ENCODE measurements at places on chromosomes 6 and 20. TPM values are rescaled to one million over a fixed set of nuclear protein-coding genes. Genes with fewer than 3 reads are reported as not detected.

The LY6G6F gene
- not detected for total RNA-seq

The VGLL2 gene
- not detected for total RNA-seq

The PROCR gene
- 46.0 TPM for total RNA-seq

The PRDM13 gene
- not detected for total RNA-seq

The KIAA0408 gene
- 1.3 TPM for total RNA-seq

The PBOV1 gene
- total RNA-seq, result not detected

The DSP gene
- under 0.01 TPM for total RNA-seq

The BEND6 gene
- 12.6 TPM for total RNA-seq

The MICB gene
- 17.2 TPM for total RNA-seq

The SLC22A2 gene
- not detected for total RNA-seq

The OPN5 gene
- not detected for total RNA-seq

The GJA10 gene
- total RNA-seq, result not detected

The SIRPD gene
- not detected for total RNA-seq

The ETV7 gene
- 1.0 TPM for total RNA-seq

The RIPOR2 gene
- 0.51 TPM for total RNA-seq

The NTSR1 gene
- total RNA-seq, result under 0.01 TPM

The XKR7 gene
- not detected for total RNA-seq

The GSTA2 gene
- total RNA-seq, result not detected

The ERVFRD-1 gene
- total RNA-seq, result not detected

The OR12D3 gene
- total RNA-seq, result not detected

The RAB44 gene
- under 0.01 TPM for total RNA-seq

The UBE2J1 gene
- 22.6 TPM for total RNA-seq

The C6orf118 gene
- not detected for total RNA-seq

The CTAGE9 gene
- total RNA-seq, result not detected

The GNMT gene
- not detected for total RNA-seq

The PI16 gene
- not detected for total RNA-seq

The MATN4 gene
- under 0.01 TPM for total RNA-seq

The ULBP3 gene
- 6.2 TPM for total RNA-seq

The TRIM31 gene
- not detected for total RNA-seq

The BTN1A1 gene
- total RNA-seq, result not detected

The ROS1 gene
- under 0.01 TPM for total RNA-seq

The SUN5 gene
- not detected for total RNA-seq

The ERMARD gene
- 21.3 TPM for total RNA-seq

The UNC5CL gene
- 0.26 TPM for total RNA-seq

The HLA-B gene
- 244 TPM for total RNA-seq

The NINL gene
- total RNA-seq, result 16.3 TPM

The EFCAB8 gene
- under 0.01 TPM for total RNA-seq

The ATP6V1G2 gene
- total RNA-seq, result 4.1 TPM

The ECI2 gene
- 157 TPM for total RNA-seq

The CCDC170 gene
- 0.77 TPM for total RNA-seq

The TUBB2B gene
- total RNA-seq, result 5.1 TPM

The ABHD16B gene
- not detected for total RNA-seq

The TMEM74B gene
- not detected for total RNA-seq

The C6orf58 gene
- total RNA-seq, result not detected

The SMPDL3A gene
- 19.8 TPM for total RNA-seq

The PHACTR2 gene
- 25.2 TPM for total RNA-seq

The WFDC11 gene
- total RNA-seq, result not detected

The CASS4 gene
- 14.9 TPM for total RNA-seq

The SLC16A10 gene
- not detected for total RNA-seq

The SDCBP2 gene
- total RNA-seq, result 2.1 TPM

The ZNF311 gene
- total RNA-seq, result 3.6 TPM

The HSPA12B gene
- total RNA-seq, result 0.17 TPM

The CDH22 gene
- total RNA-seq, result not detected
